ENCODE measurements at places on chromosomes 6 and 20.

- DNase-seq = peak; percentile 25
These were observed 51.9 kb upstream of the SLC22A16 start for GRCh38 chr6:110528101-110528929.

DNA sequence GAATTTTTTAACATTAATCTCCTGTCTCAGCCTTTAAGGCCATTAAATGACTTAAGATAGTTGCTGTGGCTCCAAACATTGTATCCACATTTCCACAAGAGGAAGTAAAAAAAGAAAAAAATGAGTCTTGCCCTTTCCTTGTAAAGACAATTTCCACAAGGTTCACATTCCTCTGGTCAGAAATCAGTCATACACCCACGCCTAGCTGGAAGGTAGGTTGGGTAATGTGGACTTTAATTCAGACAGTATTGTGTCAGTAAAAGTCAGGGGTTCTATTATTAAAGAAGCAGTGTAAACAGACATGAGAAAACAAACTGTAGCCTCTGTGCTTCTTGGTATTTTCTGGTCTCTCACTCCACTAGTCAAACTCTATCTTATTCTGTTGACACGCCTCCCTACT lies 682.0 kb downstream of the GRIK2 start:
- no peak for DNase-seq

- DNase-seq = no peak
These were observed 916 bp downstream of the SOX18 start for GRCh38 chr20:64048402-64049044.

GRCh38 chr6:148779142-148779562 lies 32.3 kb downstream of the UST start:
- no peak for DNase-seq

DNA sequence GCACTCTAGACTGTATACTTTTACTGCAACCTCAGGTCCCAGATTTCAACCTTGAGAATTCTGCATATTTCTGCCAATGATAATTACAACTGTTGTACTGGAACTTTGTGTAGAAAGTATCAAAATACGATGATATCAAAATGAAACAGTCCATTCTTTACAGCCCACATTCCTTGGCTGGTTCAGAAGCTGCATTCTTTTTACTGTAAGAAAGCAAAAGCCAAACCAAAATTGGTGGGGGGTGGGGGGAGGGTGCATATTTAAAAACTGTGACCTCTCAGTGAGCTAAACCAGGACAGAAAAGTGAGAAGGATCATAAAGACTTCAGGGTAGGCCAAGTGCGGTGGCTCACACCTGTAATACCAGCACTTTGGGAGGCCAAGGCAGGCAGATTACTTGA lies 41.8 kb upstream of the UBR2 start:
- DNase-seq = no peak
